NCI-H1436 (cell line): ENCODE measurements at places on chromosomes 7 and 10.

DNA sequence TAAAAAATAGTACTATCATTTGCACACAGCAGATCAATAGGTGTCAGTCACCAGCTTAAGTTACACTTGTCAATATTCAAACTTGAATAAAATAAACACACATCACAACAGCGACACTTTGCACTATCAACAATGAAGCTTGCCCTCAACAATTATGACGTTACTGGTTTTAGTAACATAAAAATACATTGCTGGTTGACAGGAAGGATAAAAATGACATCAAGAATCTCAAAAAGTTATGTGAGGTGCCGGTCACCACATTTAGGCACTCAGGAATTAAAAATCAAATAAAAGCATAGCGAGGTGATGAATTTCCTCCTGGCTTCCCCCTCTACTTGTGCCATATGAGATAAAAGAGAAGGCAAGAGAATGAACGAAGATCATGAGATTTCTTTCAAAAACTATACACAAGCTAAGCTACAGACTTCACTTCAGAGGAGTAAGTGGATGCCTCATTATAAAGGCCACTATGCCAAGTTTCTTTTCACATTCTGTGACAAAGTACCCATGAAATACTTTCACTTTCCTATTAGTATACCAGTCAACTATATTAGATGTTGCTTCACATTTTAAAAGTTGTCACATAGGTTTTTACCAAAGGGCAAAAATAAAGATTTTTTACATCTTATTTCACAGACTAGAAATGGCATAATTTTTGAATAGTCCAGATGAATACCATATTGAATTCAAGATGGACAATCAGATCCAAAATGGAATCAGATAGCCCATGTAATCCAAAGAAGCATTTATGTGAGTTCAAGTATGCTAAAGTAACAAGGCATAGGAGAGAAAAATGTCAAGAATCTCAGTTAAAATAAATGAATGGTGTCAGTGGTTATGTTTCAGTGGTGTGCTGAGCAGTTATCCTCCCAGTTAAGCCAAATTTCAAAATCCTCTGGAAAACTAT, 3.6 kb downstream of the CCDC71L start:
- no peak for DNase-seq

DNA sequence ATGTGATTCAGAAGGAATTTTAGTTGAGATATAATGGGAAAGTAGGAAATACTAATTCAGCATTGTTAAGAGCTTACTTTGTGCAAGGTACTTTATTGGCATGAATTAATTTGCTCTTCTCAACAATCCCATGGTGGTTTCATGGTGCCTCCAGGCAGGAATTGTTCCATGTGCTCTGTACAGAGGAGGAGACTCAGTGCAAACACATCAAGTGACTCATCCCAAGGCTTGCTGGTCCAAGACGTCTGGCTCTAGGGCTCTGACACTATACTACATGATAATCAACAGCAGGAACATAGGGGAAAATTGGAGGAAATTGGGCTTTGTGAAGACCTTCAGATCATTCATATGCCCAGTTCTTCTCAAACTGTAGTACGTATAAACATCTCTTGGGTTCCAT, 66.5 kb upstream of the PRKG1 start:
- DNase-seq, result no peak

GRCh38 chr10:47415520-47416304, 31.6 kb upstream of the ZNF488 start:
- DNase-seq, result no peak

GRCh38 chr10:95561864-95562177, 650 bp upstream of the SORBS1 start:
- DNase-seq, result no peak

GRCh38 chr7:130473876-130474275, 18.0 kb upstream of the MEST start:
- DNase-seq, result peak; percentile 52

GRCh38 chr10:86265895-86266259, 100.7 kb downstream of the GRID1 start:
- DNase-seq, result no peak

DNA sequence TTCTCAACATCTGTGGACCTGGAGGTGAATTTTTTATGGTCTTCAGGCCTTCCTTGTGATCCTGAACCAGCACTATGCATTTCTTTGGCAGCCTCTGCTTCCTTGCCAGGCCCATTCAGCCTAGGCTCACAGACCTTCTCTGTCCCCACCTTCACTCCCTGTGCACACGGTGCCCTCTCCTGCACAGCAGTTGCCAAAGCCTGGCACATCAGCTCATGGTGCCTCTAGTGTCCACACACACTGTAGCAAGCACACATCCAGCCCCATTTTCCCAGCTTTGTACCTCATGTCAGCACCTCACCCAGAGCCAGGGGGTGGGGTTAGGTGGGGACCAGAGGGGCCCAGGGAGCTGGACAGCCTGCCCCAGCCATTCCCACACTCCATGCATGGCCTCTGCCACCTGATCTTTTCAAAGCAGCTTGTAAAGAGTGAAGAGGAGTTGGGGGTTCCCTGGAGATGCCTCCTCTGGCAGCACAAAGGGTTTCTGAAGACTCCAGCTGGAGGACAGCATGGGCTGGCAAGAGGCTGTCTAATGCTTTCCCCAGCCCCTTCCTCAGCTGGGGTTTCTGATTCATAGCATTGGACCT, 57.9 kb upstream of the TMEM72 start:
- DNase-seq, result no peak

DNA sequence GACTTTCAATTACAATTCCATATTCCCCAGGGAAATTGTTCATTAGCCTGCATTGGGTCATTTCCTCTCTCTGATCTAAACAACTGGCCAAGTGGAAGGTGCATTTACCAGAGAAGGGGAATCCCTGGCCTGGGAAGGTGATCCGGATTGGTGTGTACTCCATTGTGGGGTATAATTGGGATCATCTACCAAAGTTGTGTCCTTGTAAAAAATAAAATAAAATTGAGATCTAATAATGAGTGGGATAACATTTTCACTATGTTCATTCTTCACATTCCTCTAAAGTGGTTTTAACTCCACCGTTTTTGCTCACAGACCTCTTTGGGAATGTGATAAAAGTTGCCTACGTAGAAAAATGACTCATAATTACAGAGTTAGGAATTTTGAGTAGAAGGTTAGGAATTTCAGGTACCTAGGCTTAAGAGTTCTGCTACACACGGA, 22.8 kb downstream of the ARL5B start:
- no peak for DNase-seq

DNA sequence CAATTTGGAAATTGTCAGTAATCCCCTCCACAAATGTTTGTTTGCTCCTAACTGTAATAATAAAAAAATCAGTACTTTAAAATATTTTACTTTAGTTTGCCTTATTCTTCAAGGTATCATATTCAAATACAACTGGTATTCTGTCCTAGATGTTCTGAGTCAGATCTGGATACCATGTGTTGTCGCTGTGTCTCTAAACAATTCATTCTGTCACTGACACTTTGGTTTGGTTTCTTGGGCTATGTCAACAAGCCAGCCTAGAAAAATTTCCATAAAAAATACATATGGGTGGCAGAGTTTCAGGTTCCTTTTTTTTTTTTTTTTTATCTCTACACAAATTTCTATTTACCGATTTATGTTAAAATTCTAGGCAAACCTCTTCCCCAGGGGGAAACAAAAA, 33.2 kb upstream of the SEMA3D start:
- no peak for DNase-seq

GRCh38 chr7:124550036-124550435, 215.6 kb downstream of the GPR37 start:
- no peak for DNase-seq

DNA sequence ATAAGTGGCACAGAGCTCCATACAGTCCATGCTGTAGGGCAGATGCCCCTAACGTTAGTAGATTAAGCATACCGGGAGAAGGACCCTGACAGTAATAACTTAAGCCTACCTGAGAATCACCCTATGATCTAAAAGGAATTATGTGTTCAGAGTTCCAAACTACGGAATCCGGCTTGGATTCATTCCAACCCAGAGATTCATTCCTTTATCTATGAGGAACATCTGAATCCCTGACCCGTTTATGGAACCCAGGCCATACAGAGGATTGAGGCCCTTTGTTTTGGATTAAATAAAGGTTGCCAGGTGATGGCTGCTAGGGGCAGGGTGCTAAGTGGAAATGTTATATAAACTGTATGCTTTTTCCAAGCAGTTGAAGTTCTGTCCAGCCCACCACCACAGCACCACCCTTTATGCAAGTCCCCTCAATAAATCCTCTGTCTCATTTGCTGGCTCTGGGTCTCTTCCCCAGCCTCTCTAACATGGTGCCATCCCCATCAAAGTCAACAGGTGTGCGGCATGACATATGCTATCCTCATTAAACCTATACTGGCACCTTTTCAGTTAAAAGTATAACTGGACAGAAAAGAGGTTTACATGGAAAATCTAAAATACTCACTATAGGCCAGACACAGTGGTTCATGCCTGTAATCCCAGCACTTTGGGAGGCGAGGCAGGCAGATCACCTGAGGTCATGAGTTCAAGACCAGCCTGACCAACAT, 9.1 kb upstream of the ANAPC16 start:
- DNase-seq, result no peak

DNA sequence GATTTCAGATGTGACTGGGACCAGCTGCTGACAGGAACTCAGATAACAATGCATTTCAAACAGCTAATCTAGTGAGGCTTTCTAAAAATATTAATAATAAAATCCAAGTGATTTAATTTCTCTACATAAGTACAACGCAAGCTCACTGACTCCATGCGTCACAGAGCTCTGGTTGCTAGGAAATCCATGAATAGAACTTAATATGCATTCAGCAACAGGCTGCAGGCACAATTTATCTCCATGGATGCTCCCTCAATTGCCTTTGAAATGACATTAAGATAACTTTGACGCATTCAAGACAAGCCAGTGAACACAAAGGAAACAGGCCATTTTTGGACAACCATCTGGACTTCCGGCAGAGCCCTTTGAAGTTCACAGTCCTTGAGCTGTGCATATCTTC, 118.7 kb upstream of the COL1A2 start:
- no peak for DNase-seq

- no peak for DNase-seq
Observed at GRCh38 chr10:57982091-57982490, 285.6 kb downstream of the IPMK start.

DNA sequence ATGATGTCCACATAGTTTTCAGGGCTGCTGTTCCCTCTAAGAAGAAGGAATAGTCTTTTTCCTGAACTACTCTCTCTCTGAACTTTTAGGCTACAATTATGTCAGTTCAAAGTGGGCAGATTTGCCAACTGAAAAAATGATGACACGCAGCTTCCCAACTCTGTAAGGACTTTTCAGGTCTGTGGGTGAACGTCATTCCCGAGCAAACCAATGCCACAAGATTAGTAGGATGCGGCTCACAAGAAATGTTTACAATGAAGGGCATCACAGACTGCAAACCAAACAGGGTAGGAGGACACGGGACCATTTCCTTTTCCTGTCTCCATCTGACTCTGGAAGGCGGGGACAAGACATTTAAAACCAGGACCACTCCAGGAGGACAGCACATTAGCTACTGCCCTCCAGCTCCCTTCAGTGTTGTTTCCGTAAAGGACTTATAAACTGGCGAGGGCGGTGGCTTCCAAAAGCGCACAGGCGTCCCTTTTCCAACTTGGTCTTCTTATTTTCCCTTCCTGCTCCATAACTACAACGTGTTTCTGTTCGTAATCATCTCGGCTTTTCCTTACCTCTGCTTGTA, 539 bp upstream of the MKLN1 start:
- DNase-seq, result no peak

- peak; percentile 24 for DNase-seq
Observed at GRCh38 chr7:76048668-76048988, 722 bp downstream of the MDH2 start.

GRCh38 chr7:20085086-20085485, 132.1 kb downstream of the MACC1 start:
- DNase-seq, result no peak

GRCh38 chr7:74573512-74573911, 84.0 kb upstream of the GTF2I start:
- no peak for DNase-seq

DNA sequence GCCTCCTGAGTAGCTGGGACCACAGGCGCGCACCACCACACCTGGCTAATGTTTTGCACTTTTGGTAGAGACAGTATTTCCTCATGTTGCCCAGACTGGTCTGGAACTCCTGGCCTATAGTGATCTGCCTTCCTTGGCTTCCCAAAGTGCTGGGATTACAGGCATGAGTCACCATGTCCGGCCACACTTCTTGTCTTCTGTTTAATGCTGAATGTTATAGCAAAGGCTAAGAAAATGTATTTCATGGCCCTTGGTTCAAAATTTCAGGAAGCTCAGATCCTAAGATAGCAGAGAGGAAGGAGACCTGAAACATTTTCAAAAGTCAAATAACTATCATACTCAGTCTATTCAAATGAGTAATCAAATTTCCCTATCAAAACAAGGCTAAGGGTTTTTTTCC, 229.6 kb downstream of the BAMBI start:
- DNase-seq, result no peak

GRCh38 chr7:68381731-68382130, 1216.5 kb upstream of the AUTS2 start:
- peak; percentile 21 for DNase-seq

GRCh38 chr10:73800560-73801252, 10.7 kb downstream of the NDST2 start:
- no peak for DNase-seq

GRCh38 chr10:128922172-128922571, 544.9 kb upstream of the MGMT start:
- DNase-seq, result no peak

DNA sequence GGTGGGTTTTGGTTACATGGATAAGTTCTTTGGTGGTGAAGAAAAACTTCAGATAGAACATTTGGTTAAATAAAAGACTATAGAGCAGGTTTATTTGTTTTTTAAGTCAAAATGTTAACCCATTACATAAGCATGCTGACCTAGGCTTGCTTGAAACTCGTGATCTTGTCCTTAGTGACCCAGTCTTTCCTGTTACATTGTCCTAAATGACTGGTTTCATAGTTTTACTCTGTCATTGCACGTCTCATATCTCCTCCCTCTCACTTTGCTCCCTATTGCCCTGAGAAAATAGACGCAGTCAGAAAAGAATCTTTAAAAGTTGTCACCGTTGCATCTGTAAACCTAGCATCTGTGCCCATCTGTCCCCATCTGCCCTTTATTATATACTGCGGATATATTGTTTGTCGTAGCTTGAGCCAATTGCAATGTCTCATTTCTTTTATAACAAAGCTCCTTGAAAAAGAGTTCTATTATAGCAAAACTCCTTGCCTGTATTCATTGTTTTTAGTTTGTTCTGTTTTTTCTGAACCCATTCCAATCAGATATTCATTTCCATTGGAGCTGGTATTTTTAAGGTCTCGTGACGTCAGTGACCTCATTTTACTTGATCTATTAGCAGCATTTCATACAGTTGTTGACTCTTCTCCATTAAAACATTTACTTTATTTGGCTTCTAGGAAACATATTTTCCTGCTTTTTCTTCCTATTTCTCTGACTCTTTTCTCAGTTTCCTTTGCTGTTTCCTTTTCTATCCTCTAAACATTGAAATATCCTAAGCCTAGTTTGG, 57.3 kb downstream of the HELLS start:
- no peak for DNase-seq

GRCh38 chr10:109247814-109248213, 675.5 kb downstream of the XPNPEP1 start:
- DNase-seq, result no peak
